Astrocyte (in vitro differentiated cells and primary cell): ENCODE measurements at places on chromosomes 7 and 10. TPM values are rescaled to one million over a fixed set of nuclear protein-coding genes. Genes with fewer than 3 reads are reported as not detected.

The IDI2 gene
- total RNA-seq = not detected in 2 replicates

DNA sequence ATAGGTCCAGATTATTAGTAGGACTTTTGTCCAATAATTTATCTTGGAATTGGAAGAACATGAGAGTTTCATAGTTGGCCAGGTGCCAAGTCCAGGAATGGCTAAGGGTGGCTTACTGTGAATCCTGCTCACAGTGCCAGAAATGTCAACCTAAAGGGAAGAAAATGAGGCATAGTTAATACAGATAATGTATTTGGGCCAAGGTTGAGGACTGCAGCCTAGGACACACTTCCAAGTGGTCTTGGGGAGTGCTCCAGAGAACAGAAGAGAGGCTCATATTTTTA lies 78.2 kb downstream of the MAPK8 start:
- DNase-seq = no peak

GRCh38 chr7:82388138-82388537 lies 55.4 kb downstream of the CACNA2D1 start:
- DNase-seq = no peak

GRCh38 chr10:94006591-94007550 lies 13.1 kb downstream of the PLCE1 start:
- DNase-seq = peak; percentile 99

DNA sequence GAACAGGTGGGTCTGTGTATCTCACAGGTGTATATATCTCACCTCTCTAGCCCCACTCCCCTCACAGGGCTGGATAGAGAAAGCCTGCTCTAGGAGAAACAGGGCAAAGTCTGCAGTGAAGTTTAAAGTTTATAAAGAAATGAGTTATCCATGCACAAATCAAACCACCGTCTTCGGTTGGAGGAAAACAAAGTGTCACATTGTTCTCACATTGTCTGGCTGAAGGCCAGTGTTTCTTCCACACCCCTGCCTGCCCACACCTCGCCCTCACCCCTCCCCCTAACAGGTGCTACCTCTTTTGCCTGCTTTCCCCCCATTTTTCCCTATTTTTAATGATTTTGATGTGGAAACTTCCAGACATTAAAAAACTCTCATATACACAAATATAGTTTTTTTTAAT lies 25.8 kb downstream of the AQP1 start:
- no peak for DNase-seq

DNA sequence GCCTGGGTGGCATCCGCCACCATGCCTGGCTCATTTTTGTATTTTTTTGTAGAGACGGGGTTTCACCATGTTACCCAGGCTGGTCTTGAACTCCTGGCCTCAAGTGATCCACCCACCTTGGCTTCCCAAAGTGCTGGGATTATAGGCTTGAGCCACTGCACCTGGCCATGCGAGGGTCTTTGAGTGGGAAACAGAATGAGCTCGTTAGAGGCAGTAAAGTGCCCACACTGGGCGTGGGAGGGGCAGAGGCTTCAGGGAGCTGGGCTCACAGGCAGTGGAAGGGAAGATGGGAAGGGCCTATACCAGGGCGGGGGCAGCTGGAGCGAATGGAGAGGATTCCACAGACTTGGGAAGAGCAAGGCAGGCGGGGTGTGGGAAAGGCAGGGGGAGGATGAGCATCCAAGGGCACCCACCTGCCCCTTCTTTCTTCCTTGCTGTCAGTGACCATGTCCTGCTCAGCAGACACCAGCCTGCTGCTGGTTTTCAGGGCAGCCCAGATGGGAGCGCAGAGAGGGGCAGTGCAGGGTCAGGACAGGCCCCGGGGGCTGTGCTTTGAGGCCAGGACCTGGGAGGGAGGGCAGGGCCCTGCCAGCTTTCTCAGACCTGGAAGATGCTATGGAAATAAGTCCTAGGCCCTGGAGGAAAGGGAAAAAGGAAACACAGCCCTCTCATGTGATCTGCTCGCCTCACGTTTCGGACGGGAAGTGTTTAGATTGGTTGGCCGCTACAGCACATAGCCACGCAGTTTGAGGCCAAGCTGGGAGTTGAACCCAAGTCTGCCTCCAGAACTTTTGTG lies 4.2 kb downstream of the FZD9 start:
- DNase-seq = no peak
